ENCODE measurements at places on chromosomes 6 and 20.

- H3K36me3 ChIP-seq: no peaks in the 10 kb centered on the region
- H3K4me1 ChIP-seq: no peaks in the 10 kb centered on the region
- no peak overlapping the region for H3K27ac ChIP-seq
Observed at GRCh38 chr6:9795880-9796279, 619.0 kb downstream of the TFAP2A start.

GRCh38 chr6:96760153-96760687, 77.1 kb downstream of the GPR63 start:
- no peak for DNase-seq
- no peaks in the 10 kb centered on the region for H3K4me1 ChIP-seq
- no peaks in the 10 kb centered on the region for H3K27me3 ChIP-seq
- H3K4me3 ChIP-seq: no peak overlapping the region

GRCh38 chr6:148957752-148958151, 210.9 kb downstream of the UST start:
- H3K4me1 ChIP-seq: peaks cover 5% of the 10 kb centered on the region
- no peaks in the 10 kb centered on the region for H3K27me3 ChIP-seq
- no peak overlapping the region for H3K4me3 ChIP-seq
- H3K27ac ChIP-seq: no peak overlapping the region

DNA sequence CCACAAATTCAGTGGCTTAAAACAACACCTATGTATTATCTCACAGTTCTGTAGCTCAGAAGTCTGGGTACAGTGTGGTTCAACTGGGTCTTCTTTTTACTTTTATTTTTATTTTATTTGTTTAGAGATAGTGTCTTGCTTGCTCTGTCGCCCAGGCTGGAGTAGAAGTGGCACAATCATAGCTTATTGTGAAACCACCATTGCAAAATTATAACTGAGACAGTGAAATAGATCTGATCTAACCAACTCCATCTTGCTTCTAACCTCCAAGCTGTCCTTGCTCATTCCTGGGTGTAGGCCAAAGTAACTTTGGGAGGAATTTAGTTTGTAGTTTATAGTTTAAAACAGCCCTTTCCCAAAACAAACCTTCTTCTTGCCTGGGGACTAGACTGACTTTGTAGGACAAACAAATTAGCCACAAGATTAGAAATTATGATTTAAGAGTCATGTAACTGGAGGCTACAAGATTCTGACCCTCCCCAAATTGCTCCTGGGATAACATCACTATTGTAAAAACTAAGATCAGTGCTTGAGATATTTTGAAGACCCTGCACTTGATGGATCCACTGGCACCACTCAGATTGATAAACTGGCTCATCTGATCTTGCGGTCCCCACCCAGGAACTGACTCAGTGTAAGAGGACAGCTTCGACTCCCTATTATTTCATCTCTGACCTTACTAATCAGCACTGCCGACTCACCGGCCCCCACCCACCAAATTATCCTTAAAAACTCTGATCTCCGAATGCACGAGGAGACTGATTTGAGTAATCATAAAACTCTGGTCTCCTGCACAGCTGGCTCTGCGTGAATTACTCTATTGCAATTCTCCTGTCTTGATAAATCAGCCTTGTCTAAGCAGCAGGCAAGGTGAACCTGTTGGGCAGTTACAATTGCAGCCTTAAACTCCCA, 193.4 kb upstream of the CDYL start:
- peak; percentile 64 for DNase-seq
- H3K27ac ChIP-seq: peak overlapping the region; percentile 90

GRCh38 chr20:53834062-53834442, 236.3 kb downstream of the BCAS1 start:
- no peak for DNase-seq
- peaks cover 3% of the 10 kb centered on the region for H3K4me1 ChIP-seq
- no peak overlapping the region for H3K27ac ChIP-seq
- H3K4me3 ChIP-seq: no peak overlapping the region
